Memory B cell (primary cell): ENCODE measurements at places on chromosomes 12 and 14.

DNA sequence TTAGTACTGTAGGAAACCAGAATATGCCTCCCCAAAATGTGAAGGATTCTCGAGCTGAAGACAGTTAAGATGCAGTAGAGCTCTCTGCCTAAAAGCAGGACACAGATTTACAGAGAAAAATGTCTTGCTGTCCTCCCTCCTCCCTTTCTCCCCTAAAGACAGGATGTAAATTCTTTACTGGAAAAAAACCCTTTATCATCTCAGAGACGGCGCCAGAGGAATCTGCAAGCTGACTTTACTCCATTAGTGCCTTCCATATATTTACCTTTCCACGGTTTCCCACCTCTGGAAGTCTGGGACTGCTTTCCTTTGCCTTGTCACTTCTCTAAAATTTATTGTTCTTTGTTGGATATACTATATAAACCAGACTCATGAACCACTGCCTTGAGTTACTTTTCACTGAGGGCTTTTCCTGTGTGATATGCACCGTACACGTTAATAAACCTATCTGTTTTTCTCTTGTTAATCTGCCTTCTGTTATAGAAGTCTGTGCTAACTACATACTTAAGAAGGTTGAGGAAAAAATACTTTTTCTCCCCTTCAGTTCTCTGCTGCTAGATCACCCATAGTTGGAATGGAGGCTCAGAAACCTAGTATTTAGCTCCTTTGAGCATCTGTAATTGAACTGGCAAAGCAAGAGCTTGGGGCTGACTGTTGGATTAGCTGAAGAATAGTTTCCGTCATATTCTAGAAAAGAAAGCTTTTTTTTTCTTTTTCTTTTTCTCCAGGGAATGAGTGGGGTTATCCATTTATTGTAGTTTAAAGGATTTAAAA is 99.9 kb downstream of the RAD51B start:
- no peak for DNase-seq

GRCh38 chr14:103028161-103028767 is 29.1 kb downstream of the CDC42BPB start:
- DNase-seq = no peak

- no peak for DNase-seq
Observed at GRCh38 chr14:77622366-77622961, 6.0 kb upstream of the SPTLC2 start.

DNA sequence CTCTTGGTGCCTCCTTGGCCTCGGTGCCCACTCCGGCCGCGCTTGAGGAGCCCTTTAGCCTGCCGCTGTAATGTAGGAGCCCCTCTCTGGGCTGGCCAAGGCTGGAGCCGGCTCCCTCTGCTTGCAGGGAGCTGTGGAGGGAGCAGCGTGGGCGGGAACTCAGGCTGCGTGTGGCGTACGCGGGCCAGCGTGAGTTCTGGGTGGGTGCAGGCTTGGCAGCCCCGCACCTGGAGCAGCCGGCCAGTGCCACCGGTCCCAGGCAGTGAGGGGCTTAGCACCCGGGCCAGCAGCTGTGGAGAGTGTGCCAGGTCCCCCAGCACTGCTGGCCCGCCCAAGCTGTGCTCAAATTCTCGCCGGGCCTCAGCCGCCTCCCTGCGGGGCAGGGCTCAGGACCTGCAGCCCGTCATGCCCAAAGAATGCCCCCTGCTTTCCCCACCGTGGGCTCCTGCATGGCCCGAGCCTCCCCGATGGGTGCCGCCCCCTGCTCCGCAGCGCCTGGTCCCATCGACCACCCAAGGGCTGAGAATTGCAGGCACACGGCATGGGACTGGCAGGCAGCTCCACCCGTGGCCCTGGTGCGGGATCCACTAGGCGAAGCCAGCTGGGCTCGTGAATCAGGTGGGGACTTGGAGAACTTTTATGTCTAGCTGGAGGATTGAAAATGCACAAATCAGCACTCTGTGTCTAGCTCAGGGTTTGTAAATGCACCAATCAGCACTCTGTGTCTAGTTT is 129.2 kb downstream of the PAWR start:
- DNase-seq = no peak

GRCh38 chr12:72288911-72289310 is 16.7 kb downstream of the TRHDE start:
- DNase-seq = no peak
